Lung (tissue), 17 donors: ENCODE measurements at places on chromosomes 7 and 10. TPM values are rescaled to one million over a fixed set of nuclear protein-coding genes. Genes with fewer than 3 reads are reported as not detected.

- no peaks in the 10 kb centered on the region for H3K27me3 ChIP-seq
- H3K36me3 ChIP-seq: no peaks in the 10 kb centered on the region
- no peak for DNase-seq
- H3K4me3 ChIP-seq: no peak overlapping the region
- H3K4me1 ChIP-seq: no peaks in the 10 kb centered on the region
Measured at GRCh38 chr7:79332091-79332490, 121.4 kb downstream of the MAGI2 start.

- H3K4me3 ChIP-seq: no peak overlapping the region
- peaks cover 4% of the 10 kb centered on the region for H3K4me1 ChIP-seq
- no peaks in the 10 kb centered on the region for H3K27me3 ChIP-seq
- no peaks in the 10 kb centered on the region for H3K36me3 ChIP-seq
Measured at GRCh38 chr10:75040576-75040975, 70.9 kb upstream of the SAMD8 start.

GRCh38 chr7:155567646-155568332 lies 21.4 kb upstream of the CNPY1 start:
- H3K27me3 ChIP-seq: peaks cover 7% of the 10 kb centered on the region
- H3K4me3 ChIP-seq: no peak overlapping the region
- no peak overlapping the region for H3K27ac ChIP-seq
- DNase-seq: no peak
- H3K4me1 ChIP-seq: no peaks in the 10 kb centered on the region
- H3K36me3 ChIP-seq: no peaks in the 10 kb centered on the region

GRCh38 chr10:662686-663465 lies 26.6 kb downstream of the DIP2C start:
- no peak for DNase-seq
- H3K27me3 ChIP-seq: no peaks in the 10 kb centered on the region
- no peak overlapping the region for H3K4me3 ChIP-seq
- H3K36me3 ChIP-seq: peaks cover 2% of the 10 kb centered on the region

- no peak overlapping the region for H3K27ac ChIP-seq
- H3K36me3 ChIP-seq: no peaks in the 10 kb centered on the region
- DNase-seq: no peak
- H3K4me1 ChIP-seq: no peaks in the 10 kb centered on the region
- H3K4me3 ChIP-seq: no peak overlapping the region
- H3K27me3 ChIP-seq: no peaks in the 10 kb centered on the region
Measured at GRCh38 chr10:3943695-3944257, 158.8 kb upstream of the KLF6 start.

DNA sequence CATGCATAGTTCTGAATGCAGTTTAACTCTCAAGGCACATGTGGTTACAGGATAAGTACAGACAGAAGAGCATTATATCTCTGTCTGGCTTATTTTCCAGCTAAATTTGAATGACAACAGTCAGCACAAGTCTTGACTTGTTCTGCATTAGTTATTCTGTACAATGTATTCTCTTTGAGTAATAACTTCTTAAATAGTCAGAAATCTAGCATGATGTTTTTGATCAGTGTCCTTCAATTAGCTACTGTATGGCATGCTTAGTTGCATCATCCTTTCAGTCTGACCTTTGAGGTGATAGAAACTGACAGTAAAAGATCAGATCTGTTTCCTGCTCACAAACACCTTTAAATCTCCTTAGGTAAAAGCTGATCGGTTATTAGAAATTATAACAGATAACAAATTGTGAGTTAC lies 118.1 kb downstream of the ARL4A start:
- H3K4me3 ChIP-seq: no peak overlapping the region
- H3K36me3 ChIP-seq: no peaks in the 10 kb centered on the region
- no peaks in the 10 kb centered on the region for H3K27me3 ChIP-seq
- DNase-seq: no peak
- peaks cover 12% of the 10 kb centered on the region for H3K4me1 ChIP-seq

DNA sequence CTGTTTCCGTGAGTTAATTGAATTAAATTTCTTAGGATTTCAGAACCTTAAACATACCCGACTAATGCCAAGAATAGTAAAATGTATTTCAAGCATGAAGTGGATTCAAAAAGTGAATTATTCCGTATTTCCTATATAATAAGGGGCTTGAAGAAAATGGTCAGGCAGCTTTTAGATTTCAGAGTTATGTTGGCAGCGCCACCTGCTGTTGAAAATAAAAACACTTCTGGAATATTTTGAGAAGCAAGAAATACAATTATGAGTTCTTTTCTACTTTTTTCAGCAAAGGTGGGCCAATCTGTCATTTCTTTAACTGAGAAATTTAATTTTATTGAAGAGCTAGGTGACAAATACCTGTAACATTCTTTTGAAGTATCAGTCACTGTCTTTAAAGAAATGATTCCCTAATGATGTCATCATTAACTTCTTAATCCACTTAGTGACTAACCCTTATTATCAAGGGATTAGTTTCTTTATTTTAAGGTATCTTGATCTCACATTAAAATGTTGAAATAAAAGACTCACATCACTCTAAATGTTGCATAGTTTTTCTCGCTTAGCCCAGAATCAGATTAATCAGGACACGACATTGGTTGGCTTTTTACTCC lies 36.6 kb upstream of the AGR3 start:
- H3K27me3 ChIP-seq: no peaks in the 10 kb centered on the region
- DNase-seq: peak; percentile 79
- no peaks in the 10 kb centered on the region for H3K36me3 ChIP-seq
- no peak overlapping the region for H3K4me3 ChIP-seq
- H3K27ac ChIP-seq: no peak overlapping the region
- peaks cover 14% of the 10 kb centered on the region for H3K4me1 ChIP-seq

- H3K4me1 ChIP-seq: no peaks in the 10 kb centered on the region
- H3K27ac ChIP-seq: no peak overlapping the region
- no peaks in the 10 kb centered on the region for H3K27me3 ChIP-seq
- no peaks in the 10 kb centered on the region for H3K36me3 ChIP-seq
Measured at GRCh38 chr10:115606086-115606485, 512.9 kb downstream of the ATRNL1 start.

GRCh38 chr7:12389089-12389700 lies 14.5 kb downstream of the VWDE start:
- no peaks in the 10 kb centered on the region for H3K4me1 ChIP-seq
- no peak overlapping the region for H3K27ac ChIP-seq
- no peak overlapping the region for H3K4me3 ChIP-seq
- no peaks in the 10 kb centered on the region for H3K36me3 ChIP-seq
- DNase-seq: peak; percentile 60

DNA sequence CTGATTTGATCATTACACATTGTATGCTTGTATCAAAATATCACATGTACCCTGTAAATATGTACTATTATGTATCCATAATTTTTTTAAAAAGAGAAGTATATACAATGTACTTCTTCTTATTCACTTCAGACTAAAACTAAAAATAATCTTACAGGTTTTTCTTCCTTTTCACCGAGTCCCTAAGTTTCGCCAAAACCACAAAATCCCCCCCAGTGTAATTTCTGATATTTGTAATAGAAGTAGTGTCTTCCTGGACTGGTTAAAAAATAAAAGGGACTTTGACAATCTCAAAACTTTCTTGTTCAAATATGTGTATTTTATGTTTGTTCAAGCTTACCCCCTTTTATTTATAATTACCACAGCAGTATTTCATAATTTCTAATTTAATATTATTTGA lies 23.9 kb downstream of the EPC1 start:
- H3K27ac ChIP-seq: no peak overlapping the region
- no peak overlapping the region for H3K4me3 ChIP-seq
- H3K27me3 ChIP-seq: no peaks in the 10 kb centered on the region

- no peaks in the 10 kb centered on the region for H3K27me3 ChIP-seq
- H3K4me3 ChIP-seq: no peak overlapping the region
- no peaks in the 10 kb centered on the region for H3K36me3 ChIP-seq
- DNase-seq: peak; percentile 49
- peaks cover 25% of the 10 kb centered on the region for H3K4me1 ChIP-seq
- peak overlapping the region; percentile 93 for H3K27ac ChIP-seq
Measured at GRCh38 chr10:124646483-124647352, 97.5 kb downstream of the FAM53B start.

DNA sequence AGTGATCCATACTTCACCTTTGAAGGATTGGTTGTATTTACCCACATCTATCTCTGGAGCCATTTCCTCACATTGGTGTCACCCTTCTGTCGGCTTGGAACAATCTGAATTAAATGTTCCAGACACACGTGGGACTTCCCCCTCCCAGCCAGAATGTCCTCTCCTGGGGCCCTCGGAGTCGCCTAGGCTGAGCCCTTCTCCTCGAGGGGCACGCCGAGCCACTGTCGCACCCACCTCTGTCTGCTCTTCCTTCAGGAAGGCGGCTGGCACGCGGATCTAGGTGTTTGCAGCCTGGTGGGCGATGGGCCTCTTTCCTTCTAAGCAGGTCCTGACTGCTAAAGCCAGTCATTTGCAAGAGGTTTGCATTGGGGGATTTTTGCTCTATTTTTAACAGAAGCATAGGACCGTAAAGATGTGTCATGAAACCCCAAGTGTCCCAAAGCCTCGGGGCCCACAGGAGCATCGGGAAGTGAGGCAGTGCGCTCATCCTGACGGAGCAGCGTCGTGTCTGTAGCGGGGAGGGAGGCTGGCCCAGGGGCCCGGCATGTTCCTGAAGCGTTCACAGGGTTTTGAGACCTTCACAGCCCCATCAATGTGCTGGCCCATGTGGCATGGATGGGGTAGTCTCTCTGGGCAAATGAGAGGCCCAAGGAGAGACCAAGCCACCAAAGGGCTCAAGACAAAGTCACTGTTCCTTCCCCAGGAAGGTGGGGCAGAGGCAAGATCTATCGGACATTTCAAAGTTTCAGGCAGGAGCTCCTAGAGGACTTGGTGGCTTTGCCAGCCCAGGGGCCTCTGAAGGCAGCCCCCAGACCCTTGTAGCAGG lies 86.7 kb downstream of the RGS10 start:
- H3K27ac ChIP-seq: no peak overlapping the region
- no peak overlapping the region for H3K4me3 ChIP-seq
- no peak for DNase-seq
- H3K4me1 ChIP-seq: no peaks in the 10 kb centered on the region
- no peaks in the 10 kb centered on the region for H3K36me3 ChIP-seq

- DNase-seq: no peak
- no peak overlapping the region for H3K4me3 ChIP-seq
- H3K36me3 ChIP-seq: no peaks in the 10 kb centered on the region
- H3K27me3 ChIP-seq: peaks cover 3% of the 10 kb centered on the region
- peaks cover 21% of the 10 kb centered on the region for H3K4me1 ChIP-seq
Measured at GRCh38 chr7:44150966-44151941, 10.1 kb upstream of the MYL7 start.

- H3K27ac ChIP-seq: no peak overlapping the region
- H3K36me3 ChIP-seq: no peaks in the 10 kb centered on the region
- H3K27me3 ChIP-seq: no peaks in the 10 kb centered on the region
- peaks cover 35% of the 10 kb centered on the region for H3K4me1 ChIP-seq
Measured at GRCh38 chr7:112162142-112162766, 43.9 kb downstream of the DOCK4 start.

GRCh38 chr7:15621468-15621867 lies 59.7 kb upstream of the AGMO start:
- no peak for DNase-seq
- H3K27ac ChIP-seq: no peak overlapping the region
- no peaks in the 10 kb centered on the region for H3K36me3 ChIP-seq
- H3K4me3 ChIP-seq: no peak overlapping the region

GOLGA7B gene
- total RNA-seq: 1.0 TPM

NPY gene
- total RNA-seq: not detected

PTPRN2 gene
- total RNA-seq: 5.1 TPM

IDI2 gene
- total RNA-seq: not detected

ASAH2 gene
- total RNA-seq: 2.3 TPM

CDHR1 gene
- total RNA-seq: 0.46 TPM

ZNF716 gene
- total RNA-seq: not detected
